Hindlimb muscle (tissue), 1 donor: ENCODE measurements at places on chromosomes 11 and 22.

DNA sequence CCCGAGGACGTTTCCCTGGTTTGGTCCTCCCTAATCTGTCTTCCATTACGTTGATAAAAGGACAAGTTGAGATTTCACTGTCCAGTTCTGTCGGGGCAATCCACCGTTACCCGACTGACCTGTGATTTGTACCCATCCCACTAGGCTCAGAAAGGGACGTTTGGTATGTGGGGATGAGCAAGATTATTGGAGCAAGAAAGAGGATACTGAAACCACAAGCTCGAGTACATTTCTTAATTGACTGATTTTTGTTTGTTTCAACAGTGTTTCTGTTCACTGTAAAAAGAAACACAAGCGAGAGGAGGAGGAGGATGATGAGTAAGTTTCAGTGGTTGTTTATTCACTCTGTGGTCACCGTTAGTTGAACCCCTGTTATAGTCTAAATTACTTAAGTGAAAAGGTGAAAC, 969 bp downstream of the CCDC117 start:
- DNase-seq = peak; percentile 32

- no peak for DNase-seq
Observed at GRCh38 chr11:126897430-126897829, 103.1 kb downstream of the KIRREL3 start.

DNA sequence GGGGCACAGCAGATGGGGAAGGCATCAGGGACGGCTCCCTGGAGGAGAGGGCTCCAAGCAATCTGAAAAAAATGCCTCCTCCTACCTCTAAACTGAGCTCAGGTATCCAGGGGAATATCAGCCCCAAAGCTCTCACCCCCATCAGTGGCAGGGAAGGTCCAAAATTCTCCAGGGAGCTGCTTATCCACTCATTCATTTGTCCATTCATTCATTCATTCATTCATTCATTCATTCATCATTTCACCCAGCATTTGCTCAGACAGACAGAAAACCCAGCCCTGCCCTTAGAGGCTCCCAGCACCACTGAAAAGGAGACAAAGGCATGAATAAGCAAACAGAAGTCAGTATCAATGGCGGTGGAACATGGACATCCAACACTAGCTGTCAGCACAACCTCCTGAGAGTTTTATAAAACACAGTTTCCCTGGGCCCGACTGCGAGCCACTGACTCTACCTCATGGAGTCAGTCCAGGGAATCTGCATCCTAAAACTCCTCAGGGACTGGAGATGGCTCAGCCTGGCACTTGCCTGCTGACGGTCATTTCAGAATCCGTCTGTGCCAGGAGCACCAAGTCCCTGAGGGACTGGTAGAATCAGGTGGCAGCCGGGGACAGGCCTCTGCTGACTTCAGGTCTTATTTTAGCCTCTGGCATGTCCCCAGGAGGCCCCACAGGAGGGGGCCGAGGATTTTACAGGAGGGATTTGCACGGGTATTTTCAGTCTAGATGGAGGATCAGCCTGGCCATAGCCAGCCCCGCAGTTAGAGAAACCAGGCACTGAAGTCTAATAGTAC, 164.6 kb downstream of the MN1 start:
- no peak for DNase-seq

- DNase-seq = no peak
Observed at GRCh38 chr22:37165066-37165465, 15.3 kb upstream of the IL2RB start.

DNA sequence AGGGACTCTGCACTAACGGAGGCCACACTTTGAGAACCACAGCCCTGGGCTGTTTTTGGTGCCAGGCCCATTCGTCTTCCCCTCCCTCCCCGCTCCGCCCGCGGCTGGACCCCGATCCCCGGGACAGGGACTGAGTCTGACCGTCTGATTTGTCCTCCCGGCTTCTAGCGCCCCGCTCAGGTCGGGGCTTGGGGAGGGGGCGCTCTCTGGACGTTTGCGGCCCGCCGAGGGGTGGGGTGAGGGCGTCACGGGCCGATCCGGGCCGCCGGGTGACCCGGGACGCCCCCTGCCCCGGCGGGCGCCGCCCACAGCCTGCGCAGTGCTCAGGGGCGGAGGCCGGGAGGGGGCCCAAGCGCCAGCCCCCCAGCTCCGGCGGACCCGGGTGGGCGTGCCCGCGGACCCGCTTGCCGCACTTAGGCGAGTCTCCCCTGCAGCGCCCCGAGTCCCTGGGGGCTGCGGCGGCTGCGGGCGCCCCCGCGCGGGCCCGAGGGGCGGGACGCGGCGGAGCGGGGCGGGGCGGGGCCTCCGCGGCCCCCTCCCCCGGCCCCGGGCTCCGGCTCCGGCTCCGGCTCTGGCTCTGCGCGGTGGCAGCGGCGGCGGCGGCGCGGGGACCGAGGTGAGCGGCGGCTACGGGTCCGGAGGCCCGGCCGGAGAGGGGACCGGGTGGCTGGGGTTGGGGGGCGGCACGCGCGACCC, 33.7 kb upstream of the PRR5 start:
- peak; percentile 51 for DNase-seq

DNA sequence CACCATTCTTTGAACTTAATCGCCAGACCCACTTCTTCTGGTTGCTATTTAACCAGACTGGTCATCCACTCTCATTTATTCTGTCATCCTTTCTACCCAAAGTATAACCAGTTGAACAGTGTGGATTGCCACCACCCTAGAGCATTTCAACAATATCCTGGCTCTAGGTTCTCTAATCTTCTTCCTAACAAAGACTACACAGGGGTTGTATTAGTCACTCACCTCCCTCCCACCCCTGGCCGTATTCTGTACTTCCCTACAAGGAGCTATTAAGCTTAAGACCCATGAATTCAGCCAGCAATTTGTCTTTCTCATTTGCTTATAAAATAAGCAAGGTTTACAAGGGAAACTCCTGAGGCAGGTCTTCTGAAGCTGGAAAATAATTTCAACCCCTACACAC, 46.9 kb upstream of the CEP126 start:
- no peak for DNase-seq

GRCh38 chr11:6413791-6414201, 5.1 kb downstream of the APBB1 start:
- DNase-seq = no peak

GRCh38 chr11:30581675-30582074, 4.5 kb downstream of the MPPED2 start:
- no peak for DNase-seq

- DNase-seq = no peak
Observed at GRCh38 chr11:130649801-130650200, 201.4 kb downstream of the ADAMTS15 start.

DNA sequence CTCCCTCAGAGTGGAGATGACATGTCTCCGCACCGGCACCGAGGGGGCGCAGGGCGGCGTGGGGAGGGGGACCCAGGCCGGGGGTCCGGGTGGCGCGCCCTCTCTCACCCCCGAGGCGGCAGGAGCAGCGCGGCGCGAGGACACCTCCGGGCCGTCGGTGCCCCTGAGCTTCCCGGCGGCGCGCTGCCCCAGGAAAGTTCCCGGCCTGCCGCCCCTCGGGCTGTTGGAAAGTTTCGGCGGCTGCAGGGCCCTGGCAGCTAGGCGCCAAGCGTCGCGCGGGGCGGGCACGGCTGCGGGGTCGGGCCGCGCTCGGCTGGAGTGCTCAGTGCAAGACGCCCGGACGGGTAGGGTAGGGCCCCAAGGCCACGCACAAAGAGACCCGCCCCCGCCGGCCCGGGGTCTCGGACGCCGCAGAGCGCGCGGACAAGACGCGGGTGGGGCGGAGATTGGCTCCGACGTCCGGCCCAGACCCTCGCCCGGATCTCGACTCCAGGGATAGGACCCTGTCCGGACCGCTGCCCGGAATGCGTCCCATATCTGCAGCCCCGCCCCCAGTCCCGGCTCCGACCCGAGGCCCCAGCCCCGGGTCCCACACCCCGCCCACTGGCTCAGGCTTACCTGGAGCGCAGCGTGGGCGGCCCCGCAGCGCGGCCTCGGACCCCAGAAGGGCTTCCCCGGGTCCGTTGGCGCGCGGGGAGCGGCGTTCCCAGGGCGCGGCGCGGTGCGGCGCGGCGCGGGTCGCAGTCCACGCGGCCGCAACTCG, 471 bp downstream of the ARVCF start:
- DNase-seq = no peak

DNA sequence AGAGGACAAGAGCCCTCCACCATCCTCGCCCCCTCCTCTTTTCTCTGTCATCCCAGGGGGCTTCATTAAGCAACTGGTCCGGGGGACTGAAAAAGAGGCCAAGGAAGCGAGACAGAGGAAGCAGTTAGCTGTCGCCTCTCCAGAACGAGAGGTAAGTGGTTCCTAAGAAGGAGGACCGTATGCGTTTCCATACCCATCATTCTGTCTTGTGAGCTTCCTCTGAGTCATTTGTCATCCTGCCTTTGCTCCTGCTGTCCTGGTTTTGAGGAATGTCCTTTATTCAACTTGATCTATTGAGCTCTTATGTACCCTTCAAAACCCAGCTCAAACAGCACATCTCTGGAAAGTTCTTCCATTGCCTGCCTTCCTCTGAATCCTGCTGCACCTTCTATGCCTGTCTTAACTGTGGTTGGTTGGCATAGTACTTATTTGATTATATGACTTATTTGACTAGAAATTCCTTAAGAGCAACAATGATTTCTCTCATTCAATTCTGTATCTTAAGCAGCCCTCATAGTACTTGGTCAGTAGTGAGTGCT, 21.3 kb downstream of the MYO18B start:
- DNase-seq = no peak

- no peak for DNase-seq
Observed at GRCh38 chr11:131658952-131659351, 288.5 kb downstream of the NTM start.

DNA sequence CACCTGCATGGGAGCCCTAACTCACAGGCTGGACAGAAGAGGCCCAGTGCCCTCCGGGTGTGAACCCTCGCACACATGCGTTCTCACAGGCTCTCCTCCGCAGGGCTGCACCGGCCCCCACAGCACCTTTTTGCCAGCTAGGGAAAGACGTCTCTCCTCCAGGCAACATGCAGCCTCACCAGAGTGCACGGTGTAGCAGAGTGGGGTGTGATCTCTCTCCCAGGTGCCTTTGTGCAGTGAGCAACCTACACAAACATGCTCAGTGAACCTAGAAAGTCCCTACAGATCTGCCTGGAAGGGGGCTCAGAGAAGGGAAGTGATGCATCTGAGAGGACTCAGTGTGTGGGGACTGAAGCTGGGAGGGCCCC, 3.7 kb upstream of the CARNS1 start:
- DNase-seq = no peak

DNA sequence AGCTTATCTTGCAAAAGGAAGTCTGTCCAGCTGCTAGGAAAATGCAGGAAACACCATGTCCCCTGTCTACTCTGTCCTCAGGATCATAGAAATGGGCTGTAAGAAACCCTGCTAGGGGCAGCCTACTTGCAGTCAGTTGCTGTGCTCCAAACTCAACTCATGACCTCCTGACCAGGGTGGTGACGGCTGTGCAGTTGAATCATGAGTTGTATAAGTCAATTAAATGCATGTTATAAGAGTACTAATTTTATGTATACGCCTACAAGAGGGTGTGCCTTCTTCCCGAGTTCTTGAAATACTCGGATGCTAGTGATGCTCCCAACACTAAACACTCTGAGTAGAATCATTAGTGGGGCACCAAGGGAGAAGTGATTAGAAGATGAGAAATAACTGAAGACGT, 776.4 kb downstream of the OPCML start:
- DNase-seq = no peak

DNA sequence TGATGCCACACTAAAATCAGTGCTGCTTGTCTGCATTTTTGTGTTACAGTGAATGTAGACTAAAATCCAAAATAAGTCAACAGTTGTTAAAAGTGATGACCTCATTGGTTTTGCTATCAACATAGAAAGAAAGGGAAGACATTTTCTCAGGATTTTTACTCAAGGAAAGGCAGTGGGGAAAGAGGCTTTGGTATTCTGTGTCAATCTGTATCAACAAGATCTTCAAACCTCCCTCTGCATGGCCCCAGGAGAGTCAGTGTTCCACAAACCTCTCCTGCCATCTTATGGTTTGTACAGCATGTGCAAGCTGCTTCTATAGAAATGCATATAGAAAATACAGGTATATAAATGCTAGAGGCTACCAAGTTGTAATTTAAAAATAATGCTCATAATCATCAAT, 13.8 kb upstream of the OR51M1 start:
- DNase-seq = no peak

DNA sequence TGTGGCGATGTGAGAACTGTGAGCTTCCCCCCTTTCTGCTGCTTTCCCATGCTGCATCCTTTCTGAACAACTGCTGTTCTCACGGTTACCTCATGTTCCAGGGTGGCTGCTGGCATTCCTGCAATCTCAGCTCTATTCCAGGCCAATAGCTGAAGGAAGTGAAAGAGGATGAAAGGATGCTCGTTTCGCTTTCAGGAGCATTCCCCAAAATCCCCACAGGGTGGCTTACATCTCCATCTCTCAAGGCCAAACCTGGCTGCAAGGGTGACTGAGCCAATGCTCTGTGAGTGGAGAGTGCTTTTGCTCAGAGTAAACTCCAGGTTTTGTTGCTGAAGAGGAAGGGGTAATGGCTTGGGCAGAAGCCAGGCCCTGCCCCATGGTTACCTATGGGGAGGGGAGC, 848.2 kb downstream of the BRD1 start:
- DNase-seq = no peak

GRCh38 chr11:83855237-83855636, 569.1 kb upstream of the CCDC90B start:
- DNase-seq = no peak

DNA sequence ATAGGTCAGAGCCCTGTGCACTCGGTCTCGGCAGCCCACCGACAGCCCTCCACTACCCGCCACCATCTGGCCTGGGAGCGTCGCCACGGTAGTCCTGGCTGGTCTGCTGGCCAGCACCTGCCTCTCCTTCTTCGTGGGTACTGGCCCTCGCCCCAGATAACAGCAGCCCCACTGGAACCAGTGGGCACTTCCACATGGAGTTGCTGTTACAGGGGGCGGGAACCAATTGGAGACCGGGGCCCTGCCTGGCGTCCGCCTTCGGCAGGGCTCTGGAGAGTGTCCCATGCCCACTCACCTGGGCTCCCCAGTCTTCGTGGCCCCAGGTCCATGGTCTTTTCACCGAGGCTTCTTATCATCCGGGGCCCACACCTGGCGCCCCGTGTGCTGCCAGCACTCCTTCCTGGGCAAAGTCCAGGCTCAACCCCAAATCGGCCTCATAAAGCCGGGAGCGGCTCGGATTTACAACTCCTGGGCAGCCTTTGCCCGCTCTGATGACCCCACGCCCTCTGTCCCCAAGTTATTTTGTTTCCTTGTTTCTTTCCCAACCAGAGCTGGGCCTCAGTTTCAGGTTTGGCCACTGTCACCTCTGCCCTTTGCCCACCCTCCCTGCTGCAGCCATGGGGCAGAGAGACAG, 12.9 kb upstream of the EHD1 start:
- DNase-seq = no peak

- no peak for DNase-seq
Observed at GRCh38 chr22:42258126-42258525, 12.3 kb downstream of the TCF20 start.

GRCh38 chr22:29772170-29772641, 5.0 kb downstream of the UQCR10 start:
- peak; percentile 64 for DNase-seq

DNA sequence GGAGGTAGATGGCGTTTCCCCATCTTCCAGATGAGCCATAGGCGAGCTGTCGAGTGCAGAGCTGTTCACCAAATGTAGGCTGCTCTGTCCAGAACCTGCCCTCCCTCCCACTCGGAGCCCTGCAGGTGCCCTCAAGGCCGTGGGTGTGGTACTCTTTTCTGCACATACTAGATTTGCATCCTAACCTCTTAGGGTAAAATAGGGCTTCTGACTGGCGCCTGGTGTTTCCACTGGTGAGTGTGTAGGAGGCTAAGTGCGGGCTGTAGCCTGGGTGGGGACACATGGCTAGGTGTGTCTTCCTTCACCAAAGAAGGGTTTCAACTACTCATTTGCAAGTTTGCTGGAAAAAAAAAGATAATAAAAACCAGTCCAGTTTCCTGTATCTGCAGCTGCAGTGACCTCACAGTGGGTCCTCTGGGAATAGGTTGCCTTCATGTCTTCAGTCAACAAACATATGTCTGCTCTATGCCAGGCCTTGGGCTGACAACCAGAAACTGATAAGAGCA, 8.5 kb downstream of the BIK start:
- no peak for DNase-seq
